NCI-H1694 (cell line): ENCODE measurements at places on chromosomes 1 and 21.

DNA sequence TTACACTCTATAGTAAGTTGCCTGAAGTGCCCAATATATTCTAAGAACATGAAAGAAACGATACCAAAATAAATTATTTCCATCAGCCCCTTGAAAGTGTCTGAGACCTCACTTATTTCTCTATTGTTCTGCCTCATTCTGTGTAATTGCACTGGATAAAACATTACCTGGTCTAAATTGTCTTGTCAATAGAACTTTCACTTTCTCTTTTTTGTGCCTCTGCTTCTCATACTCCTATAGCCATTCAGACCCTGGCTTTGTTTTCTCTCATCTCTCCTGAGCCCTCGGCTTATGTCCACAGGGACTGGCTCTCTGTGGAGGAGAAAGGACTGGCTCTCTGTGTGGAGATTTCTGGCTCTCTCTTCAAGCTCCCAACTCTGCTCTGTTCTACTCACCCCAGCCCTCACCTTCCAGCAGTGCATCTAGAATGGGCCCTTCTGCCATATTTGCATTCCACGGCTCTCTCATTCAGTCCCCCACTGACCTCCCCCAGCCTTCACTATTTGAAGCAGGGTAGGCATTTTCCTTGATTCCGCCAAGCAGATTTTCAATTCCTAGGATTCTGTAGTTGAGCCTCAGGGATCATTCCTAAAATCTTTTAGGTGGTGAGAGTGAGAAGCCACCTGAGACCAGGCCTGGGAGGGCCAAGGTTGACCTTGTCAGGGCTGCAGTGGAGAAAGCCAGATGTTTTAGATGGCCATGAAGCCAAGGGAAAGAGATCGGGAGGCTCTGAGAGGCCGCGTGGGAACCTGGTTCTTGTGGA, 15.9 kb upstream of the GALNT2 start:
- DNase-seq: no peak

- no peak for DNase-seq
Measured at GRCh38 chr21:38086580-38086979, 170.2 kb upstream of the KCNJ15 start.

GRCh38 chr1:55359611-55360010, 144.4 kb upstream of the USP24 start:
- DNase-seq: no peak

DNA sequence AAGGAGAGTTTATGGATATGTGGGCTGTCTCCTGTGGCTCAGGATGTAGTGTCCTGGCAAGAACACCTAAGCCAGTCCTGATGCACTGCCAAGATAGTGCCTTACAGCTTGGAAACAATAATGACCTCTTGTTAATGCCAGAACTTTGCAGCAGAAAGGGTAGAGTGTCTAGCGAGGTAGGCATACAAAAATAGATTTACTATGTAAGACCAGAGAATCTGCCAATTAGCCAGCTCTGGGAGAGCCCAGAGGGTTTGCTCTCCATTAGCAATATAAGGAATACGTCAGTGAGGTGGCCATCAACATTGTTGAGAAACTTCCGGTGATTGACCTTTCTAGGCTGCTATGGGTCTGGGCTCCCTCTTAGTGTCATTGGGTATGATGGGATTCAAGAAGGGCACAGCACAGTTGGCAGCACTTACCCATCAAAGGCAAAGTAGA, 178.5 kb upstream of the GALNT2 start:
- DNase-seq: no peak

DNA sequence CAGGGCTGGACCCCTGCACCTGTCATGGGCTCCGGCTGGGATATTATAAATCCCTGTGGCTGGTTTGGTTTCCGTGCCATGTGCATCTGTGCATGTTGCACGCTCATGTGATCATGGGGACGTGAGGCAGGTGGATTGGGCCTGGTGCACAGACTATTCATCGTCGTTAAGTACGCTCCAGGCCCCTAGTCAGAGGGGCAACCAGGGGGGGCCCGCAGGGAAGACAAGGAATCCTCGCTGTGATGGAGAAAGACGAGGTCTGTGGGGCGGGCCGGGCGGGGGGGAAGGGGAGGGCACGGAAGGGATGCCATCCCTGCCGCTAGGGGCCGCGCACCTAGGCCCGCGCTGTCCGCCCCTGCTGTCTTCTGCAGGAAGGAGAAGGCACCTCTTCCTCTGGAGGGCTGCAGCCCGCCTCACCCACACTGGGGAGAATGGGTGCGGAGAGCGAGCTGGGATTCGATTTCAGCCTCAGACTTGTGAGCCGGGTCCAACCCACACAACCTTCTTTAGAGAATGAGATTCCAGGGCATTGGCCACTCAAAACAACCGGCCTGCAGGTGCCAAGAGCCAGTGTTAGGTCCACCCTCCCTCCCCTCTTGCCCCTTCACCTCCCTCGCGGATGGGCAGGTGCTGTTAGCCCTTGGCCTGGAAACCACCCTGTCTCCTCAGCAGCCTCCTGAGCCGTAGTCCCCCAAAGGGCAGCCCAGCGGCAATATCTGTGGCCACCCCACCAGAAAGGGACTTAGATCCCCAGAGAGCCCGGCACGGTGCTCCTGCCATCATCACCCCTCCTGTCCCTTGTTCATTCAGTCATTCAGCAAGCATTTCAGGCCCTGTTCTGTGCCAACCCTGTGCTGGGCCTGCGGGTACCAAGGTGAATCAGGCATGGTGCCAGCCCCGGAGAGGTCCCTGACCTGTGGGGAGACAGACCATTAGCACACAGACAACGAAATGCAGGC, 950 bp upstream of the LRP8 start:
- DNase-seq: no peak

GRCh38 chr1:204627436-204627835, 58.1 kb downstream of the LRRN2 start:
- no peak for DNase-seq

- no peak for DNase-seq
Measured at GRCh38 chr1:43272576-43273571, 3.1 kb downstream of the TMEM125 start.

DNA sequence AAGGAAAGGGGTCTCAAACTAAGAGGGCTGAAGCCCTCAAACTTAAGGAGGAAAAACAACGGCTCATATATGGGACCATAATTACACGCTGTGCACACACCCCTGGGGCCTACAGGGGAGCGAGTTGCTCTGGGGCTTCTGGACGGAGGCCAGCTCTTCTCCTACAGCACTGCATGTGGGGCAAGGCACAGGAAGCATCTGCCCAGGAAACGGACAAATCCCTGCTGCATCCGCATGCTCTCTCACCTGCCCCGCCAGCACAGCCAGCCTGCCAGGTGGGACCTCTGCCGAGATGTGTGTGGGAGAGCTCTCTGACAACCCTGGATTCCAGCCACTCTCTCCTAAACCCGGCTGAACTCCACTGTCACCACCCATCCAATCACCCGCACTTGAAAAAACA, 54.1 kb downstream of the MRPL37 start:
- peak; percentile 28 for DNase-seq

DNA sequence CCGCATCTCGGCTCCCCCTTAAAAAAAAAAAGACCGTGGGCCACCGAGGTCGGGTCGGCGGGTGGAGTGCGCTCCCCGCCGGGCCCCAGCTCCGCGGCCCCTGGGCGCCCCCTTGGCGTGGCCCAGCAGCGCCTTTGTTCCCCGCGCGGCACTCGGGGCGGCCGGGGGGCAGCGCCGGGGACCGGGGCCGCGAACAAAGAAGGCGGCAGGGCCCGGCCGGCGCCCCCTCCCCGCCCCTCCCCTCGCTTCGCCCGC, 571 bp downstream of the MARCKSL1 start:
- DNase-seq: no peak

- DNase-seq: no peak
Measured at GRCh38 chr1:942411-942821, 16.6 kb downstream of the NOC2L start.

DNA sequence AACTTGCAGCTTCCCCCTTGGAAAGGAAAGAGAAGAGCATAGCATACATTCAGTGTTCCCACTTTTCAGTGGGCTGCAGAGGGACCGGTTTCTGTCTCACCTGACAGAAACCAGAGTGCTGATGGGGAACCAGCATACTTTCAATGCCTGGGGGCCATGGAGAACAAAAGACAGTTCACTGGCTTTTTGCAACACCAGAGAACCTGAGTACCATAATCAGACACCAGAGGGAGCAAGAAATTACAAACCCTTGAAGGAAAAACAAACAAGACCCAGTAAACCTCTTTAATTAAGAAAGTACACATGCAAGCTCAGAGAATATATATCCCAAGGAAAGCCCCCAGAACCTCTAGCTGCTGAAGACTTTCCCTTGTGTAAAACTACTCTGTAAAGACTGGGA, 51.1 kb downstream of the CSMD2 start:
- no peak for DNase-seq

- no peak for DNase-seq
Measured at GRCh38 chr1:176847052-176847451, 317.5 kb downstream of the ASTN1 start.
